NCI-H1436 treated with DMSO at 0.1 percent for 48 hours (cell line): ENCODE measurements at places on chromosomes 11 and 22.

GRCh38 chr11:35964841-35965240, 21.0 kb downstream of the LDLRAD3 start:
- no peak for DNase-seq

DNA sequence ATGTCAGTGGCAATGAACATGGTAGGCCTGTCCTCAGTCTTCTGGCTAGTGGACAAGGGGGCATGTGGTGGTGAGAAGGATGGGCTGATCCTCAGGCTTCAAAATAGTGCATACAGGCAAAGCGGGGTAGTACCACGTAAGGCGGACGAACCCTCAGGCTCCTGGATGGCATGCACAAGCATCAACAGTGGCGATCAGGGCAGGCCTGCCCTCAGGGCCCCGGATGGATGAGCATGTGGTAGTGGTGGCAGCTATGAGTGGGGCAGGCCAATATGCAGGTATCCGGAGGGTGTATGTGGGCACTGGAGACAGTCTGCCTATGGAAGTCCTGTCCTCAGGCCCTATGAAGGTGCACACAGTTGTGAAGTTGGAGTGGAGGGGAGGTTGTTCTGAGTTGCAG, 163.8 kb downstream of the GUCY1A2 start:
- DNase-seq: no peak

DNA sequence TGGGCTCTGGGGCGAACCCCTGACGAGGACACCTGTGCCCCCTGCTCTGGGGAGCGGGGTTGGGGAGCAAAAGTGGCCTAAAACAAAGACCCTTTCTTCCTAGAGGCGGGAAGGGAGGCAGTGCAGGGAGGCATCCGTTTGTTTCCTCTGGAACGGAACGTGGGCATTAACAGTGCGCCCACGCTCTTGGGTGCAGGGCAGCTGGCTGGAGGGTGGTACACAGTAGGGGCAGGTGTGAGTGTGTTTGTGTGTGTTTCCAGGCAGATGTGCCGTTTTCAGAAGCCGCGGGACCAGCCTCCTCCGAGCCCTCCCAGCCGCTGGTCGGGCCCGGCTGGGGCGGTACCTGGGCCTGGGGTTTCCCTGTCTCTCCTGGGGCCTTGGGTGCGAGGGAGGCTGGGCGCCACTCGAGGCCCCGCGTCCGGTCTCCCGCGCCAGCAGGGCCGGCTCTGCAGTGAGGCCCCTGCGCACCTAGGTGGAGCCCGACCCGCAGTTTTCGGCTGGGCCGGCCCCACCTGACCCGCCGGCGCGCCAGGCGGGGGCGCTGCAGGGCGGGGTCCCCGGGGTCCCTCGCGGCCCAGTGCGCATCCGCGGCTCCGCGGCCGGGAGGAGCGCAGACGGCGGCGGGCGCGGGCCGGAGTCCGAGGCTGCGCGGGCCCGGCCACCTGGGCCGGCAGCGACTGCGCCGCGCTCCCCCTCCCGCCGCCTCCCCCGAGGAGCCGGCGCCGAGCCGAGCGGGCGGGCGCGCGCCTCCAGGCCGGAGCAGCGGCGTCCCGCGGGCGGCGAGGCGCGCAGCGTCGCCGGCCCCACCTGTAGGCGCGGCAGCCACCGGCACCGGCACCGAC, 1252.7 kb downstream of the BRD1 start:
- DNase-seq: no peak

- no peak for DNase-seq
Measured at GRCh38 chr11:48168815-48169214, 47.8 kb upstream of the OR4B1 start.

DNA sequence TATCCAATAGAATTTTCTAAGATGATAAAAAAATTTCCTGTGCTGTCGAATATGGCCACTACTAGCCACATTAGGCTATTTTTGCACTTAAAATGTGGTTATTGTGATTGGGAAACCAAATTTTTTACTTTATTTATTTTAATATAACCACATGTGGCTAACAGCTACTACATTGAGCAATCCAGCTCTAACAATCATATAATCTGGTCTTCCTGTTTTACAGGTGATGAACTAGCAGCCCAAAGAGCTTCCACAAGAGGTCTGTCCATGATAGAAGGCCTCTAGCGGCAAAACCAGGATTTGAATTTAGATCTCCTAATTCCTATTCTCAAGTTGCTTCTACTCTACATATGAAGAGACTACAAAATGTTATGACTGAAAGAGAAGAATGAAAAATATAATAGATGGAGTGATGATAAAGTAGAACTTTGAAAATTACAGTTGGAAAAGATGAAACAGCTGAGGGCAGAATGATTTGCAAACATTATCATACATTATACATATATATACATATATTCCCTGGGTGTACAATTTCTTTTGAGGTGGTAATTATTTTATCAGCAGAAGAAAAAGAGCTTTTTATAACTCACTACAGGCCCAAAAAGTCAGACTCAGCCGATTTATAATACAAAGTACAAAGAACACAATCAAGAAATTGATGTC, 363.5 kb upstream of the PITPNB start:
- DNase-seq: no peak

DNA sequence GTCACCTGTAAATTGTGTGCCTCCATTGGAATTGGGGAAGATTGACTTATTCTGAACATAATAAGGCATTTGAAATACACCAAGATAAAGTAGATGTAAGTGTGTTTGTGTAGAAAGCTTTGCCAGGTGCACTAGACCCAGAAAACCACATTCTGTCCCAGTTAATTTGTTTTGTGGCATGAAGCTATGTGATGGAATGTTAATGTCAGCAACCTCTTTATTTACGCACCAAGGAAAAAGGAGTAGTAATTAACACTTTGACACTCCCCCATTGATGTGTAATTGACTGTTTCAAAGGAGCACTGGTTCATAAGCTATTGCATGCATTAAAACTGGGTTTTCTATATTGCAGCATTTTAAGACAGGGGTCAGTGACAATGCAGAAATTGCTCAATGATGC, 14.3 kb downstream of the EIF3M start:
- no peak for DNase-seq

- no peak for DNase-seq
Measured at GRCh38 chr11:2383852-2384804, 7.0 kb downstream of the CD81 start.

DNA sequence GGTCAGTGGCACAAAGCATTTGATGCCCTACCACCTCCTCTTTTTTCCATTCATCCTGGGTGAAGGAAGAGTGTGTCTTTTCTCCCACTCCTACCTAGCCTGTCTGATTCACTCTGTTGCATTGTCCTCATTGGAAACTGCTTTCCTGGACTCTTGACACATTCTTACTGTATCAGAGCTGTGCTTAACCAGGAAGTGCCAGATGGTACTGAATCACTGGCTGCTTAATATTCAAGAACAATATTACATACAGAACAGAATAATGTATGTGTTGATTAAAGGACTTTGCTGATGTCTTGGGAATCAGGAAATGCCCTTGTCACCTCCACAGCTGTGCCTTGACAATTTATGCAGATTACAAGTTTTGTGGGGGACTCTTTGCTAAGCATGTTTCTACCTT, 44.4 kb downstream of the SVIP start:
- no peak for DNase-seq

GRCh38 chr11:116579857-116580727, 192.7 kb downstream of the BUD13 start:
- no peak for DNase-seq

DNA sequence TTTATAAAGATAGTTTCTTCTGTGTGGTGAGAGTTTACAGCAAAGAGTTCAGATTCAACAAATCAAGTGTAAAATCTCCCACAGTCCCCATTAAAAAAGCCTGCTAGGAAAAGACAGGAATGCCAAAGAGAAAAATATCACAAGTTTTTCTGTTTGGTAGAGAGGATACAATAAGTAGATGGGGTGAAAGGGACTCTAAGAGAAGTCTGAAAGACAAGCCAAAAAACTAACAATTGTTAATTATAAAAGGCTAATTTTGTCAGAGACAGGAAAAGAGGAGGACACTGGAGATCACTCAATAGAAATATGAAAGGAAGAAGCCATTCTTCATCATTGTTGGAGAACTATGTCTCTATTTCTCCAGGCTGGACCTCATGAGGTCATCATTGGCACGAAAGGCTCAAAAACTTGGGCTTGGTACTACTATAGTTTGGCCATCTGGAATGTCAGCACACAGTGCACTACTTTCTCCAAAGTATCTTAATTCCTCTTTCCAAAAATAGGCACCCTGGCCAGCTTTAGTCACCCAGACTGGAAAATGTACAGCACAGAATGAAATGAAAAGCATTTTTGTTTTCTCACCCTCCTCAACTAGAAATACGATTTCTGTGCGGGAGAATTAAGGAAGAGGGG, 531 bp upstream of the SOX6 start:
- no peak for DNase-seq

- no peak for DNase-seq
Measured at GRCh38 chr11:24747275-24748251, 250.7 kb downstream of the LUZP2 start.

DNA sequence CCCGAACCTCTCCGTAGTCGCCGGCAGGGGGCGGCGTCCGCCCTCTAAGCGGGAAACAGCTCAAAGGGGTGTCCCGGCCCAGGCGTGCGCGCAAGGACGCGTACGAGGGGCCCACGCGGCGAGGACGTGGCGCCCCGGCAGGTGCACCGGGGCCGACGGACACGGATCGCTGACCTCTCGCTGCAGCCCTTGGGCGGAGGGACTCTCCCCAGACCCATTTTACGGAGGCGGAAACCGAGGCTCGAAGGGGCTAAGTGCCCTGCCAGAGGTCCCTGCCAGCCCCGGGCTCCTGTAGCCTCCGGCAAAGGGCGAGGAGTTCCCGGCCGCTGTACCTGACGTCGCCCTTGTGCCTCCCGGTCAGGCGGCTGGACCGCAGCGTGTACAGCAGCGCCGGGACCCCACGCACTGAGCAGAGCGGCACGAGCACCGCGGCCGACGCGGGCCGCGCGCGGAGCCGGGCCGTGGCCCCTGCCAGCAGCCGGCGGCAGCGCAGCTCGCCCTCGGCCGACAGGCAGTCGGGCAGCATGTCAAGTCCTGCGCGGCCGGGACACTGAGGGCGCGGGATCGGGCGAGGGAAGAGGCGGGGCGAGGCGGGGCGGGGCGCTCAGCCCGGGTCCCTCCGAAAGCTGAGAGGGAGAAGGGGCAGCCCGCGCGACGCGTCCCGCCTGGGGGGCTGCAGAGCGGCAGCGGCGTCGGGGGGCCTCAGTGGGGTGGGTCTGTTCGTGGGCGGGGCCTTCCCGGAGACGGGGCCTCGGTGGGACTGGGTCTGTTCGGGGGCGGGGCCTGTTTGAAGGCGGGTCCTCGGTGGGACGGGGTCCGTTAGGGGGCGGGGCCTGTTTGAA, at the start of gene NUDT8:
Gene NUDT8, minus strand, starts transcription at position 552 of the 842 bp plus-strand sequence. Its CDS starts 26 bp downstream, at position 526.
- DNase-seq: peak; percentile 40

GRCh38 chr22:38162881-38163843, 18.5 kb downstream of the PLA2G6 start:
- DNase-seq: no peak

DNA sequence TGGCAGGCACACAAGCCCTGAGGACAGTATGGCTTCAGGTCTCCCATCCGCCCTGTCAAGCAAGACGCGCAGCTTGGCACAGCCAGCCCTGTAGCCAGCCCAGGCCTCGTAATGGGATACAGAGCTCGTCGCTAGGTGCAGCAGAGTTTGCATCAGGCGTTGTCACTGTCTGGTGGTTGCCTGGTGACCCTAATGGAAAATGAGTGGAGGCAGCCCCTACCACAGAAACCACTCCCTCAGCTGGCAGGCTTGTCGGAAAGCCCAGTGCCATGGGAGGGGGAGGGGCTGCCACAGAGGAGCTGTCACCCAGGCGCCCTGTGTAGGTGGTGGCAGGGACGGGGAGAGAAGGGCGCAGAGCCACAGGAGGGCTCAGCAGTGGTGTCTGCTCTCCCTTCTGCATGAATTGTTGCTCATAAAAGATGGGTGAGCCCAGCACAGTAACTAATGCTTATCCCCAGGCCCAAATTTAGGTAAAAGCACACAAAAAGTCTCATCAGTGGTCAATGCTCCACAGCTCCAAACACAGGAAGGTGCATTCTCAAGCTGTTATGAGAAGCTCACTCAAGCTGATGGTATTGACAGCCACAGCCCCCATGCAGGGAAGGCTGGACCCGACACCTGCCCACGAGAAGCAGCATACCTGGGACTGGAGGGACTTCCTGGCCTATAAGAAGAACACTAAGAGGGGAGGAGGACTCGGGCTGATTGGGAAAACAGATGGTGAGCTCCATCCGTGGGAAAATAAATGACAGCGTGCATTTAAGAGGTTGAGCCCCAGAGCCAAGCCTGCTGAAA, 164.6 kb downstream of the ETS1 start:
- peak; percentile 30 for DNase-seq
